Activated CD8-positive, alpha-beta memory T cell treated with anti-CD3 and anti-CD28 coated beads for 48 hours (primary cell): ENCODE measurements at places on chromosomes 13 and 19.
A peak's percentile ranks its signal among the peaks of the same experiment; 100 is the strongest.

GRCh38 chr13:46655377-46656180 lies 102.6 kb downstream of the LRCH1 start:
- DNase-seq = no peak

- DNase-seq = no peak
These were observed 27.3 kb downstream of the RUBCNL start for GRCh38 chr13:46359714-46360113.

DNA sequence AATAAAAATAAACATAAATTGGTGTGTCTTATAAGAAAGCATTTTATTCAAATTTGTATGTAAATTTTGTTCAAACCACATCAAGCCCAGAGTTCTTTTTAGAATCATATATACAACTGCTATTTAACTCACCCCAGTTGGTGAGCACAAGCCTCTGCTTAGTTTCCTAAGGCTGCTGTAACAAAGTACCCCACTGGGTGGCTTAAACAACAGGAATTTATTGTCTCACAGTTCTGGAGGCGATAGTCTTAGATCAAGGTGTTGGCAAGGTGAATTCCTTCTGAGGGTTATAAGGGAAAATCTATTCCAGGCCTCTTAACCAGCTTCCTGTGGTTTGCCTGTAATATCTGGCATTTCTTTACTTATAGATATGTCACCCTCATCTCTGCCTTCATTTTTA lies 1133.5 kb downstream of the OLFM4 start:
- DNase-seq = no peak

- no peak for DNase-seq
These were observed 133.4 kb upstream of the FNDC3A start for GRCh38 chr13:48842316-48842715.

DNA sequence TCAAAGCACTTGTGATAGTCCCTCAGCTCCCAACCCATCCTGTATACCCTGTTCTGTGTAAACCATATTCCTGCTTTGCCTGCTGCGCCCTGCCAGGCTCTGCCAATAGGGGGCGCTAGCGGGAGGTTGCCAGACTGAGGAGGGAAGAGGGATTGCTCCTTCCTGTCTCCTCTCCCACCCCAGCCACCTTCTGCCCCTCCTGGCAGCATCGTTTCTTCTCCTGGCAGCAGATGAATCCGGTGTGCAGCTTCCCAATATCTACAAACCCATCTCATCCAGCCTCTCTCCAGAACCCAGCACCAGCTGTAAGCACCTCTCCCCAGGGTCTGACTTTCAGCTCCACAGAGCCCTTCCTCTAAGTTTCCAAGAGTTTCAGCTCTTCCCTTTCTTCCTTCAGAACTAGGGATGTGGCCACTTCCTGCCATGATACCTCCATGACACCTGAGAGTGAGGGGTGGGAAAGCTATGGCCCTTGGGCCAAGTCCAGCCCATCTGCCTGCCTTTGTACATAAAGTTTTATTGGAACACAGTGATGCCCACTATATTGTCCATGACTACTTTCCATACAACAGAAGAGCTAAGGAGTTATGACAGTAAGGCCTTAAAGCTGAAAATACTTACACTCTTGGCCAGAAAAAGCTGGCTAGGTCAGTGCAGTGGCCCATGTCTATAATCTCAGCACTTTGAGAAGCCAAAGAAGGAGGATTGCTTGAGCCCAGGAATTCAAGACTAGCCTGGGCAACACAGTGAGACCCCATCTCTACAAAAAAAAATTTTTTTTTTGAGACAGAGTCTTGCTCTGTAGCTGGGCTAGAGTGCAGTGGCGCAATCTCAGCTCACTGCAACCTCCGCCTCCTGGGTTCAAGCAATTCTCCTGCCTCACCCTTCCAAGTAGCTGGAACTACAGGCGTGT lies 34.5 kb upstream of the ATP1A3 start:
- DNase-seq = peak; percentile 21

DNA sequence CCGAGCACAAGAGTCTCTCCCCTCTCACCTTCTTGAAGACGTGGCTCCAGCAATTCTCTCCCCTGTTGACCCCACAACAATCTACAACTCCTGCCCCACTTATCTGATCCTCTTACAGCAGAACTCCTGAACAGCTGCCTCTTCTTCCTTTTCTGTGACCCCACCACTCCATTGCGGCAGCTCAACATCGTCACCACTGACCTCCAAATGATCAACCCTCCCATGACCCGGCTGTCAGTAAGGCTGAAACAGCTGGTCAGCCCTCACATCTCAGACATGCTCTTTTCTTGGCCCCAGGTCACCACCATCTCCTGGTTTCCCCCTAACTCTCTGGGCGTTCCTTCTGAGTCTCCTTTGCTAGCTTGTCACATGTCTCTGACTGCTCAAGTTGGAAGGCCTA lies 1.8 kb downstream of the EXOSC5 start:
- no peak for DNase-seq

GRCh38 chr19:41352279-41352608 lies 1.5 kb downstream of the TGFB1 start:
- DNase-seq = no peak

- DNase-seq = no peak
These were observed 1.5 kb upstream of the C13orf46 start for GRCh38 chr13:113975416-113975815.

- no peak for DNase-seq
These were observed 132.8 kb downstream of the RGCC start for GRCh38 chr13:41590122-41590521.

GRCh38 chr13:46293436-46293835 lies 81.7 kb downstream of the LRRC63 start:
- DNase-seq = no peak

DNA sequence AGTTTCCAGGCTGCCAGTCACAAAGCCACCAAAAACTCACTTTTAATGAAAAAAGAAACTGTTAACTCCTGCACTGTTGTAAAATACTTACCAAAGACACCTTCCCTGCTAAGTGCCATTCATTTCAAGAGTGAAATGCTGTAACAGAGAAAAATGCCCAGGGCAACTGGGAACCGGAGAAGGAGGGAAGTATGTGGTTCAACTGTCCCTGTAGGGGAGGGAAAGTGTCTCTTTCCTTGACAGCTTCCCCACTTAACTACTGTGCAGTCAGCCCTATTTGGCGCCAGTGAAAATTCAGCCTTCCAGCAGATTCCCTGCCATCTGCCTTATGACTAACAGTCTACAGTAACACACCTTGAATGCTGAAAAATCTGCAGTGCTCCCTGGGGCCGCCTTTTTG lies 789.0 kb downstream of the DIAPH3 start:
- no peak for DNase-seq

DNA sequence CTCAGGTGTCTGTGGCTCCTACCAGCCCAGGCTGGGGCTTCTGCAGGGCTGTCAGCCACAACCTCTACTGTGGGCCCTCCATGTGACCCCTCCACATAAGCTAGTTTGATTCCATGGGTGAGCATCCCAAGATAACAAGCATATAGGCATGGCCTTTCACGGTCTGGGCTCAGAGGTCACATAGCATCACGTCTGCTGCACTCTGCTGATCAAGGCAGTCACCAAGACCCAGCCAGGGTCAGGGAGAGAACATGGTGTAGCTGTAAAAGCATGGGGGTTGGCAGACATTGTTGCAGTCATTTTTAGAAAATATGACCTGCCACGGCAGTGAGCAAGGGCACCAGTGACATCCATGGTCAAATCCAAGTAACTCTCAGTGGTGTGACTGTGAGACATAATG lies 698.8 kb downstream of the UQCRFS1 start:
- DNase-seq = no peak

- no peak for DNase-seq
These were observed at the start of gene ZIC5 for GRCh38 chr13:99971576-99972189. ZIC5 (minus strand) TSS chr13:99971767; CDS start chr13:99971603, 164 bp downstream.

DNA sequence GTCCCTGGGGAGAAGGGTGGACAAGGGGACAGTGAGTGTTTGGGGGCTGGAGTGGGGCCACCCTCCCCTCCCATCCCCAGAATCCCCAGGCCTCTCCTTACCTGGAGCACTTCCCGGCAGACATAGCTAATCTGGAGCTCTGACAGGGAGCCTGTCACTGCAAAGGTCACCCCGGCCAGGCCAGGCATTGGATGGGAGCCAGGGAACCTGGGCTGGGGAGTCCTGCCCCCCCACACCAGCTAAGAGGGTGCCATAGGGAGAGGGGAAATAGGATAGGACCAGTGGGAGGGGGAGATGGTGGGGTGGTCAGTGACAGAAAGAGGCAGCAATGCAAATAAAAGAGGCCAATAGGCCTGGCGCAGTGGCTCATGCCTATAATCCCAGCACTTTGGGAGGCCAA lies 3.5 kb downstream of the MAP4K1 start:
- DNase-seq = no peak

- DNase-seq = no peak
These were observed at the start of gene PPP1R13L for GRCh38 chr19:45404557-45405434. PPP1R13L (minus strand) TSS chr19:45405069; CDS start chr19:45398318, 6,751 bp downstream.

DNA sequence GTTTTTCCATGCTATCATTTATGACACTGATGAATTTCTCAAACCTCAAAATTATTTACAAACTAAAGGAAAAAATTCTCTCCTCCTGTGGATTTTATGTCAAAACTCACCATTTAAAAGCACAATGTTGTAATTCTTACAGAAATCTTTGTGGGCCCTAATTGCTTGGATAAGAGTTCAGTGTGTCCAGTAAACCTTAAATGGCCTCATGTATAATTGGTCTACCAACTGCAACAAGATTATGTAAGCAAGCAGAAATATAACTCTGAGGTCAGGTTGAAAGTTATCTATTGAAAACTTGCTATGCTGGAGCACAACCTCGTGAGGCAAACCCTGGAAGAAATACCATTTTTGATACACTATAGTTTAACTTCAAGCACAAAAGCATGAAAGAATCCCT lies 22.0 kb downstream of the VWA8 start:
- no peak for DNase-seq

DNA sequence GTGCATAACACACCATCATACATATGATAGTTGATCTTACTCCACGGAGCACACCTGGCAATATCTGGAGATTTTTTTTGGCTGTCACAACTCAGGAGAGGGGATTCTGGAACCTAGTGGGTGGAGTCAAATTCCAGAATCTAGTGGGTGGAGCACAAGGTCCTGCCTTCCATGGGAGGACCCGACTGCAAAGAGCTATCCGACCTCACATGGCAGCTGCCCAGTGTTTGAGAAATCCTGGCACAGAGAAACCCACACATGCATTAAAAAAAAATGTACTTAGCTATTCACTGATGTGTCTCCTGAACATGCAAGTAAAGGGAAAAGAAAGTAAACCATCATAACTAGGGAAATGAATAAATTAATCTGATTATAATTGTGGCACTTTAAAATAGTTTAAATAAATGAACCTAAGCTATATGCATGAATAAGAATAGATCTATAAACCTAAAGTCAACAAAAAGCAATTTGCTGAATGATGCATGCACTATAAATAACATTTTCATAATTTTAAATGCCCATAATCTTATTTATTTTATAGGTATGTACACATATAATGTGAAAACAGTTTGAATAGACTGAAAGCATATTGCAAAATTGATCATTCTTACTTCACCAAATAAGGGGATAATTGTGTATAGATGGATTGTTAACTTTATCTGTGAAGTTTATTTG lies 300.3 kb downstream of the MYO16 start:
- DNase-seq = no peak

DNA sequence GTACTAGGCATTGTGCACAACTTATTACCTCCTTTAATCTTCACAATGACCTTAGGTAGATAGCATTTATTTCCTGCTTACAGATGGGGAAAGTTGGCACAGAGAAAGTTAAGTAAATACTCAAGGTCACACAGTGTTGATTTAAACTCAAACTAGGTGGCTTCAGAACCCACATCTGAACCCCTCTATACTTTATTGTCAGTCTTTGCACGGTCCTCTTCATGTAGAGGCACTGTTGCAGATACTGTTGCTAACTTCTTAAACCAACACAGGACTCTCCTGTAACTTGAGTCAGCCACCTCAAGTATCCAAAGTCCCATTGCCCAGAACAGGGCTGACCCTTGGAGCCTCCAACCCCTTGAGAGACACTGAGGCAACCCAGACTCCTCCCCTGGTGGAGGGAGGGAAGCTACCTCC lies 48.8 kb downstream of the FRY start:
- no peak for DNase-seq

DNA sequence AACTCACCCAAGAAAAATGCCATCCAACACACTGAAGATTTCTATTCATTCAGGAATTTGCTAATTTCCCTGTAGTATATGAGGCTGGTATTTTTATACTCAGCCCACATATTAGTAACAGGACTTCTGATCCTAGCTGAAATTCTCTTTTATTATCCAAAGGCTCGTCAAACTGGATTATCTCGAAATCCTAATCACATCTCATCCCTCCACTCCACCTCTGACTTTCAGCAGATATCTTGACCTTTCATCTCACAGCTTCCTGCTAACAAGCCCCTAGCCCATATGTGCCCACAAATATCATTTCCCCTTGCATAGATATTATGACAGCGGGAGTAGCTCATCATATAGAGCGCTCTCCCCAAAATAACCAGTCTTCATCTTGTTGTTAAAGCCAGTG lies 279.7 kb downstream of the FGF14 start:
- DNase-seq = no peak

- no peak for DNase-seq
These were observed 85.1 kb downstream of the RNASEH2B start for GRCh38 chr13:50994651-50995050.

DNA sequence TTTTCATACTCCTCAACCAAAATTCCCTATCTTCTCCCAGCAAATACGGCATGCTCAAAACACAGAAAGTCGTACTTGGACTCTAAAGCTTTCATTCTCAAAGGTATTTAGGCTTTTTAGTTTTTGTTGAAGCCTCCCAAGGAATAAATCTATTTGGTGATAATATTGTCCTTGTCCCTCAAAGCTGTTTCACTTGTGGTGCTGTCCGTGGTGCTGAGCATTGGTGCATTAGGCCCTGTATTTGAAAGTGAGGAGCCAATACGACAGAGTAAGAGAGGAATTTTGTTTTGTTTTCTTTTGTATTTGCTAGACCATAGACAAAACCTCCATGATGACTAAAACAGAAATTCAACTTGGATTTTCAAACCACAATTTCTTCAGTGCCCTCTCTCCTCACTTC lies 3.2 kb upstream of the LGALS13 start:
- no peak for DNase-seq

DNA sequence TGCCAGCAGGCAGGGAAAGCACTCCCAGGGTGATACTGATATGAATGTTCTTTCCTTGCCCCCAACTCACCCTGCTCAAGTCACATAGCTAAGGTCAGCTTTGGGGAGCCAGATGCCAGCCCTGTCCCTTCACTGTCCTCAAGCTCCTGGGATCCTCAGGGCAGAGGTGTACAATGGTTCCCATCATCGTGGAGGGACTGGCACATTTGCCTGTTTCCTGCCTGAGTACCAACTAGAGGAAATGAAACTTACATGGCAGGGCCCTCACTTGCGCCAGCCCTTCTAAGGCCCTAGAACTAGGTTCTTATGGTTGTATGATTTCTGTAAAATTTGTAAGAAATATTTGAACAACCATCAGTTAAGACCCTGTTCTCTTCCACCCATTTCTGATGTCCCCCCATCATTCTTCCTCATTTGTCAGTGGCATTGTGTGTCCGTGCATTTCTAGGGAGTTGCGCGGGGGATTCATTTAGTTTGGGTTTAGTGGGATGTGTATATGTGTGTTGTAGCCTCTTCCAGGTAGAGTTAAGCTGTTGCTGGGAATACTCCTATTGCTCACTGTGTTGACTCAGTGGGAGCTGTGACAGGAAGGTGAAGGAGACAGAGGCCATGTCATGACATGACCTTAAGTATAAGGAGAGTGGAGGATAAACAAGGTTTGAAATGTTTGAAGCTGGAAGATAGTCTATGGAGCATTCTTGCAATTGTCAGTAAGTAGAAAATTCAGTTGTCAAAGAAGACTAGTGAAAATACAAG lies 41.3 kb upstream of the RCBTB2 start:
- no peak for DNase-seq

- no peak for DNase-seq
These were observed 20.9 kb downstream of the GRTP1 start for GRCh38 chr13:113342820-113343691.

GRCh38 chr13:50519866-50520265 lies 323.6 kb downstream of the DLEU7 start:
- no peak for DNase-seq
